Activated CD4-positive, alpha-beta T cell treated with anti-CD3 and anti-CD28 coated beads for 24 hours (primary cell): ENCODE measurements at places on chromosomes 7 and 10.
A peak's percentile ranks its signal among the peaks of the same experiment; 100 is the strongest.

DNA sequence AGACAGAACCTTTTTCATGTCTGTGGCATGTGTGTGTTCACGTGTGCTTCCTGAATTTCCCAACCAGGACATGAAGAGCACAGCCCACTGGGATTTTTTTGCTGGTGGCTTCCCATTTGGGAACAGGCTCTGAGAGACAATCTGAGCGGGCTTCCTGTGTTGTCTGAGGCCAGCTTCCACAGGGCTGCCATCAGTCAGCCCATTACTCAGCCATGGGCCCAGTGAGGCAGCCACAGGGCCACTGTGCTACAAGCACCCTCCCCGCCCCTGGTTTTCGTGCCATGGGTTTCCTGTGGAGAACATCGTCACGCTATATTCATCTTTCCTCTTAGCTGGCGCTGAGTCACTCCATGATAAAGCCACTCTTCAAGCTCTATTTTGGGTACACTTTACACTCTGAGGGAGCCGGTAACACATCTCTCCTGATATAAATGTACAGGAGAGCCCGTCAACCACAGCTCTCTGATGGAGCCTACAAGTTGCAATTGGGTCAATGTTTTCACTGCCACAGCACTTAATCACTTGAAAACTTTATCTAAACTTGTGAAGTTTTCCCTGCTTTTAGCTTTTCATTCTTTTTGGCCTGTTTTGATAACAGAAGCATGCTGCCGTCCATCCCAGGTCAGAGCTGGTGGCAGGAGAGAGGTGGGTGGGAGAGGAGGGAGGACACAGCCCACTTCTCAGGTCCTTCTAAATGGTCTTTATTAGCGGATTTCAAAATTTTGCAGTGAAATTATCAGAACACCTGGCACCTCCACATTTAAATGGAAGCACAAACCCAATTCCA lies 96.9 kb downstream of the HIPK2 start:
- DNase-seq: peak; percentile 58

- DNase-seq: no peak
Observed at GRCh38 chr7:14761510-14762296, 140.8 kb downstream of the DGKB start.

GRCh38 chr10:102422545-102423129 lies 2.0 kb downstream of the FBXL15 start:
- peak; percentile 58 for DNase-seq

- no peak for DNase-seq
Observed at GRCh38 chr7:155585951-155586350, 39.6 kb upstream of the CNPY1 start.

- DNase-seq: no peak
Observed at GRCh38 chr10:110857265-110858171, 14.2 kb upstream of the PDCD4 start.

DNA sequence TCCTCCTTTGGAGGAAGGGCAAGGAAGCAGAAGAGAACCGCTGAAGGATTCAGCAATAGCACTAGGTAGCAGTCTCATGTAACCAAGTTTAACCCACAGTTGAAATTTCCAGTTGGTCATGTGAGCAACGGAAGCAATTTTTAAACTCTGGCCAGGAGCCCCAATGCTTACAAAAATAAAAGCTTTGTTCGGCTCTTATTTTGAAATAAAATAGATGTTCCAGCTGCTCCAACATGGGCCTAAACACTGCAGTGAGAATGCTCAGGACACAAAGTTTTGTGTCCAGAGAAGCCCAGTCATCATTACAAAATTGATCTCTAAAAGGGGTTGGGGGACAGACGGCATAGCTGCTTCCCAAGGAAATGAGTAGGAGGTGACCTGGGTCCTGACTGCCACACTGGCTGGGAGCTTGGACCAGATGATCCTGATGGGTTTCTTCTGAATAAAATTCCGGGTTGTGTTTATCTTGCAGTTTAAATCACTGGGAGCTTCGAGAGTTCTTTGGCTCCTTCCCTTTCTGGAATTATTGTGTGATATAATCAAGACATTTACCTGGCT lies 452 bp upstream of the TMEM140 start:
- no peak for DNase-seq

- DNase-seq: no peak
Observed at GRCh38 chr7:128909625-128910568, 612 bp downstream of the KCP start.

GRCh38 chr7:92075455-92076158 lies 58.7 kb downstream of the CYP51A1 start:
- DNase-seq: peak; percentile 0
